ENCODE measurements at places on chromosomes 16 and 17.

GRCh38 chr17:14301279-14302090 is 604 bp downstream of the HS3ST3B1 start:
- DNase-seq = peak; percentile 33

- DNase-seq = no peak
Observed at GRCh38 chr17:31830971-31831858, 27.8 kb downstream of the COPRS start.

- no peak for DNase-seq
Observed at GRCh38 chr16:59878999-59879398, 1144.9 kb upstream of the GOT2 start.

- no peak for DNase-seq
Observed at GRCh38 chr16:80887062-80887461, 82.7 kb upstream of the CDYL2 start.

GRCh38 chr16:48366165-48367093 is 18.8 kb downstream of the SIAH1 start:
- DNase-seq = no peak

GRCh38 chr16:83717814-83718213 is 90.0 kb upstream of the HSBP1 start:
- DNase-seq = no peak

DNA sequence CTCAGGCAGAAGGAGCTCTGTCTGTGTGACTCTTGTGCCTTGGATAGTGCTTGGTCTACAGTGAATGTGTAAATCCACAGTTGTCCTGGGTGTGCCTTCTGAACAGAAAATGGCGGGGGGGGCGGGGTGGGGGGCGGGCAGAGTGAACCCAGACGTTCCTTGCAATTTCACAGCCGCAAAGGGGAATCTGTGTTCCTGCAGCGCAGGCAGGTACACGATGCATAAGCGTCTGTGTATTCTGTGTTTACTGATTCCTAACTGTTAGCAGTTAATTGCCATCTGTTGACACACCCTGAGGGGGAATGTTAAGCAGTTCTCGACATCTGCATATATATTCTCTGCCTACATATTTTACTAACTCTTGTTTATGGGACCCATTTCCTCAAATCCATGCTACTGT is 123.5 kb upstream of the ZFHX3 start:
- no peak for DNase-seq

DNA sequence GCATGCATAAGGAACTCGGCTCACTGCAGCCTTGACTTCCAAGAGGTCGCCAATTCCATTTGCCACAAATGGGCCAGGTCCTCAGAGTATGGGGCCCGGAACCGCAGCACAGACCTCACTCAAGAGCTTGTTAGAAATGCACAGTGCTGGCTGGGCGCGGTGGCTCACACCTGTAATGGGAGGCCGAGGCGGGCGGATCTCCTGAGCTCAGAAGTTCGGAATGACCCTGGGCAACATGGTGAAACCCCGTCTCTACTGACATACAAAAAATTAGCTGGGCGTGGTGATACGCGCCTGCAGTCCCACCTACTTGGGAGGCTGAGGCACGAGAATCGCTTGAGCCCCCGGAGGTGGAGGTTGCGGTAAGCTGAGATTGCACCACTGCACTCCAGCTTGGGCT is 19.6 kb upstream of the N4BP1 start:
- DNase-seq = no peak

- DNase-seq = no peak
Observed at GRCh38 chr16:19210968-19211367, 42.9 kb downstream of the SYT17 start.

DNA sequence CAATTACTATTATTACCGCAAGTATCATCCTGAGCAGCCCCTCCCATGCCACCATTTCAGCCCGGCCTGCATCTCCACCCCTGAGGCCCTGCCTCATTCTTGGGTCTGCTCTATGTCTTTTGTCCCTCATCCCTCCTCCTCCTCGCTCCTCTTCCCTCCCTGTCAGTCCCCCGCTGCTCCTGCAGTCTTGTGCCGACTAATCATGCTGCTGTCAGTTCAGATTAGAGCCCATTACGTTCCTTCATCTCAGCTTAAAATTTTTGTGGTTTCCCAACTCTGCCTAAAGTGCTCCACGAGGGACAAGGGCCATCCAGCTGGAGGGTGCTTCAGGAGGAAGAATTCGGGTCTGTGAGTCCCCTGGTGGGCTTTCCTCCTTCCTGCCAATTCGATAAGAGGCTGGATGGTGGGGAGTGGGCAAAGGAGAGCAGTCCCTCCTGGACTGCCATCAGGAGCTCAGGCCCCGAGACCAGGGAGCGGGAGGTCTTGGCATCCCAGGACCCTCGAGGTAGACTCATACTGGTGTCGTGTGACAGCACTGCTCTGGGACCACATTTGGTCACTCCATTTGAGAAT is 32.9 kb upstream of the GOSR2 start:
- no peak for DNase-seq

DNA sequence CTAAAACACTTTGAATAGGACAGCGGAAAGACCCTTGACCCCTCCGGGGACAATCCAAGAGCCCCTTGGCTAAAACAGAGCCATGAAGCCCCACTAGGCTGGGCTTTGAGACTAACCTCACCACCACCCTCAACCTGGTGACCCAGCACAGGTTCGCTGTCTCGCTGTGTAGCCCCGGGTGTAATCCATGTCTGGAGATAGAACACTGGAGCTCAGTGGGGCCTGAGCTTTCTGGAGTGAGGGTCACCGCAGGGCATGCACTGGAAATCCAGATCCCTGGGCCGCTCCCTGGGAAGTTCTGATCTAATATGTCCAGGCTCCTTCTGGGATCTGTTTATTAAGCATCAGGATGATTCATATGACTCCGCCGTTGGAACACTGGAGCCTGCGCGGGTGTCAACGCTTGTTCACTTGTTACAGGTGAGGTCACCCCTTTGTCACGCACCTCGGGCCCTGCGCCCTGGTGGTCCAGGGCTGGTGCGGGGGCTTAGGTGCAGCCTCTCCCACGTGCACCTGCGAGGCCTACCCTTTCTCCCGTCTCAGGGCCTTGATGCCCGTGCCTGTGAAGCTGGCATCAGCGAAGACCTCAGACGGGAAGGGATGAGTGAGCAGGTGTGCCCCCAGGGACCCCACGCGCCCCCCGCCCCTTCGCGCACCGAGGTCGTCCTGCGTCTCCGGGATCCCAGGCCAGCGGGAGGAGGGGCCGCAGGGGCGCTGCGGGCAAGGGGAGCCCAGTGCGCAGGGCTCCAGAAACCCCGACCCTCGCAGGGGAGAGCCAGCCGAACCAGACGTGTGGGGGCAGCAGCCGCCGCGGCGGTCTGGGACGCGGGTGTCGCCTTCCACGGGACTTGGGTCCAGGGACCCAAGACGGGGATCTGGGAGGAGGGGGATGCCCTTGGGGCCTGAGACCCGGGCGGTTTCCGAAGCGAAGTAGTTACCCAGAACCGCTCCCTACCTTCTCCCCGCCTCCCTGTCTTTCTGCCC is 224.1 kb upstream of the FOXF1 start:
- DNase-seq = no peak

DNA sequence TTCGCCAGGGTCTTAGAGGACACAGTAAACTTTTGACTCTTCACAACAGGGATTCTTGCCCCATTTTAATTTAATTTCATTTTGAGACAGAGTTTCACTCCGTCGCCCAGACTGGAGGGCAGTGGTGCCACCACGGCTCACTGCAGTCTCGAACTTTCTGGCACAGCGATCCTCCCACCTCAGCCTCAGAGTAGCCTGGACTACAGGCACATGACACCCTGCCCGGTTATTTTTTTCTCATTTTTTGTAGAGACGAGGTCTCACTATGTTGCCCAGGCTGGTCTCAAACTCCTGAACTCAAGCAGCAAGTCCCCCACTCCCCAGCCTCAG is 329 bp upstream of the NLE1 start:
- DNase-seq = no peak

GRCh38 chr17:63635787-63636186 is 13.6 kb downstream of the MAP3K3 start:
- DNase-seq = no peak

- DNase-seq = no peak
Observed at GRCh38 chr16:30558789-30559377, 709 bp upstream of the ZNF764 start.

- DNase-seq = no peak
Observed at GRCh38 chr17:62727916-62728672, 80.0 kb downstream of the MARCHF10 start.

DNA sequence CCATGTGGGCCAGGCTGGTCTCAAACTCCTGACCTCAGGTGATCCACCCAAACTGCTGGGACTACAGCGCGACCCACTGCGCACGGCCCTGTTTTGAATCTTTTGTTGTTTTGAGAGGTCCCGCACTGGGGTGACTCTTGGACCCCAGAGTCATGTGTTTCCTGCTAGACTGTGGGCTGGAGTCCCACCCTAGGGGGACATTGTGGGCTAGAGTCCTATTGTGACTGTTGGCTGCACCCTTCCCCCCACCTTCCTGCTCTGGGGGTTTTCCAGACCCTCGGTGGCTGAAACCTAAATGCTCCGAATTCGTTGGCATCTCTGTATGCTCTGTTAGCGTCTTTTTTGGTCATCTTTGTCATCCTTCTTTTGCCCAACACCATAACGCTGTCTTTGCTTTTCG is 16.0 kb downstream of the NUPR1 start:
- no peak for DNase-seq

DNA sequence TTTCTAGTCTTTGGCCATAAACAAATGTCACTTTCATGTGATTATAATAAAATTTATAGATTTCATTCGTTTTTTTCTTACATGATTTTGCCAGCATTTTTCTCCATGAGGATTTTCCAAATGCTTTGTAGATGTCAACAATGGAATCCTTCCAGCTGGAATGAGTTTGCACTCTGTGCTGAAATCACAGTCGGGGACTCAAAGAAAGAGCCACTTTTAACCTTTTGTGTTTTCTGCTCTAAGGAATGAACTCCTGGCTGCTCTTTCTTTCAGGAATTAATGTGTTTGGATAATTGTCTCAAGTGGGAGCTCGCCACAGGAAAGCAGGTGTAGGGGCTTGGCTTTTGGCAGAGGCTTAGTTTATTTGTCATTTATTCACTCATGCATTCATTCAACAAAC is 372.3 kb upstream of the SALL1 start:
- DNase-seq = no peak

DNA sequence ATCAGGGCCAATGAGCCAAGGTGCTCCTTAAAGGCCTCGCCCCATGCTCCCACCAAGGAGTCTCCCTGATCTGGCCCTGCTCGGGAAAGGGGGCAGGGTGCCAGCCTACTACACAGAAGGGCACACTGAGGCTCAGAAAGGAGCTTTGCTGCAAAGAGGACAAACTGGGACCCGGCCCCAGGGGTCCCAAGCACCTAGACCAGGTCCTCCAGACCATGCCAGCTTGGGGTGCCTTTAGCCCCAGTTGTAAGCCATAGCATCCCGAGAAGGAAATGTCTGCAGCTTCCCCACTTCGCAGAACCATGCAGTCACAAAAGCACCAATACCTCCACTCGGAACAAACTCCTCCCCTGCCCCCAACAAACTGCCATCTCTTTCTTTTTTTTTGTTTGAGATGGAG is 74.8 kb upstream of the CDC42EP4 start:
- no peak for DNase-seq

DNA sequence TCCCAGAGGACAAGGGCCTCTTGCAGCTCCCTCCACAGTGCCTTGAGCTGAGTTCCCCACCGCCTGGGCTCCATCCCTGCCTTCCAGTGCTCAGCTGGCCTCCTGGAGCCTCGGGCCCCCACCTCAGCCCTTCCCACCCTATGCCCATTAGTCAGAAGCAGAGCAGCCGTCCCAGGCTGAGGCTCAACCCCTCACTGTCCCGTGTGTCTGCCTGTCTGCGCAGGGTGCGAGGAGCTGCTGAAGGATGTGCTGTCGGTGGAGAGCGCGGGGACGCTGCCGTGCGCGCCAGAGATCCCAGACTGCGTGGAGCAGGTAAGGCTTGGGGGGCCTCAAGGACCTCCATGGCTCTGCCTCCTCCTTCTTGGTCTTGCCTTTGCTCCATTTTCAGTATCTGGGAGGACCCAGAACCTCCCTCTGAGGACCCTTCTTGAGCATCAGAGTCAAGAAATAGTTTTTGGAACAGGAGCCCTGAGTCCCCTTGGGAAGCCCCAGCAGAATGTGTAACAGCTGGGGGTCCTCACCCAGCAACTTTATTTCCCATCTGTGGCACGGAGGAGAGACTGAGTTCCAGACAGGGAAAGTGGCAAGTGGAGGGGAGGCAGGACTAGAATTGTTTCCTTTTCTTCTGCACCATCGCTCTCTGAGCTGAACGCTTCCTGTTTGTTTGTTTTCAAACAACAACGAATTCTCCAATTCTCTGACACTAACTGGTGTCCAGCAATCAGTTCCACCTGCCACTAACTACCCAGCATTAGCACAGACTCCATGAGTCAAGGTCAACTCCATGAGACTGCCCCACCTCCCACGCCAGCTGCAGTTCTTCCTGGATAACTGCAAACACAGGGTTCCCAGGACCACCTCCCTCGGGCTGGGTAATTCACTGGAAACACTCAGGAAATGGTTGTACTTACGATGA is 42.6 kb downstream of the RAB11FIP4 start:
- DNase-seq = no peak

DNA sequence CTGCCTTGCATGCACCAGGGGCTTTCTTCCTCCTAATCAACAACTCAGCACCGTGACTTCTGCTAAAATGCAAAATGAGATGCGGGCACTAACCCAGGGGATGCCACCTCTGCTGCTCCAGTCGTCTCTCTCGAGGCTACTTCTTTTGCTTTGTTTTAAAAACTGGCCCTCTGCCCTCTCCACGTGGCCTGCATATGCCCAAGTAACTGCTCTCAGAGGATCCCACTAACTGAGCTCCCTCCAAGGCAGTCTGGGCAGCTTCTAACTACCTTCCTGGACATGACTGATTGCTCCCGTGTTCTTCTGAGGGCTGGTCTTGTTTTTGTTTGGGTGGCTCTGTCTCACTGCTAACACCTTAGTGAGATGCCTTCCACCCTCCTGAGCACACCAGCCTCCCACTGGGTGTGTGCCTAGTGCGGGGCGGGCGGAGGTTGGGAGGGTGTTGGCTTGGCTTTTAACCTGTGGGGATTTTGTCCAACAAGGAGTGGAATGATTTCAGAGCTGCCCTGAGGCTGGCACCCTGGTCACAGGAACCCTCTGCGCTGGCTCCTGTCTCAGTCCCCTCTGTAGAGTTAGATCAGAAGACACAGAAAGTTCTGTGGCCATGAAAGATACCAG is 8.9 kb upstream of the LGALS9 start:
- DNase-seq = no peak

Data from activated CD4-positive, CD25-positive, alpha-beta regulatory T cell (primary cell).